Foreskin melanocyte (primary cell): ENCODE measurements at places on chromosomes 4 and X.
A peak's percentile ranks its signal among the peaks of the same experiment; 100 is the strongest.

GRCh38 chrX:145923376-145923775, 105.7 kb downstream of the SLITRK2 start:
- no peak for DNase-seq

GRCh38 chr4:130424211-130424610, 1328.3 kb downstream of the C4orf33 start:
- no peak for DNase-seq

- DNase-seq: peak; percentile 35
Observed at GRCh38 chrX:51802917-51803688, 59.9 kb downstream of the GSPT2 start.

GRCh38 chr4:39319676-39320075, 46.5 kb downstream of the RFC1 start:
- peak; percentile 43 for DNase-seq
